Fibroblast of pulmonary artery (primary cell): ENCODE measurements at places on chromosomes 7 and 10.

- DNase-seq: no peak
Measured at GRCh38 chr7:55534916-55535590, 37.2 kb downstream of the VOPP1 start.

GRCh38 chr10:96670786-96671185 lies 49.5 kb downstream of the PIK3AP1 start:
- no peak for DNase-seq

GRCh38 chr7:148835854-148836253 lies 48.2 kb downstream of the EZH2 start:
- no peak for DNase-seq

GRCh38 chr10:82251222-82251906 lies 376.4 kb downstream of the NRG3 start:
- no peak for DNase-seq

DNA sequence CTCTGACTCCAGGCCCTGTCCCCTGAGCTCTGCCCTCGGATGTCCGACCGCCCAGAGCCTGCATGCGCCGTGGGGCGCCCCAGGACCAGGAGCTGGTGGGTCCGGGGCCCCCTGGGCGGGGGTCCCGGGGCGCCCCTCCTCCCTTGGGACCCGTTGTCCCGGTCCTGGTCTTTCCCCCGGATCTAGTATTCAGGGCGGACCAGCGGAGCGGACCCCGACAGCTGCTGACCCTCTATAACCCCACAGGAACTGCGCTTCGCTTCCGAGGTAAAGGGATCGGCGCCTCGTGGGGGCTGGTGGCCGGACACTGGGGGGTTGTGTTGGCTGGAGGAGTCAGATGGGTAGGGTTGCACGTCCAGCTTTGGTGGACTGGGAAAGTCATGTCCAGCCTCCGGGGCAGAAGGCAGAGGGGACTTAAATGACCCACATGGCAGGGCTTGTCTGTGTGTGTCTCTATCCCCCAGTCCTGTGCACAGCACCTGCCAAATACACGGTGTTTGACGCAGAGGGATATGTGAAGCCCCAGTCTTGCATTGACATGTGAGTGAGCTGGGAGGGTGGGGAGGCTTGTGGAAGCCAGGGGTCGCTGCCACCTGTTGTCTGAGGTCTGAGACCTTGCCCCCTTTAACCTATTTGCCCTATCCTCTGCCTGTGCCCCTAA lies 520 bp downstream of the MOSPD3 start:
- no peak for DNase-seq

GRCh38 chr10:126876456-126876855 lies 28.8 kb upstream of the DOCK1 start:
- DNase-seq: no peak

DNA sequence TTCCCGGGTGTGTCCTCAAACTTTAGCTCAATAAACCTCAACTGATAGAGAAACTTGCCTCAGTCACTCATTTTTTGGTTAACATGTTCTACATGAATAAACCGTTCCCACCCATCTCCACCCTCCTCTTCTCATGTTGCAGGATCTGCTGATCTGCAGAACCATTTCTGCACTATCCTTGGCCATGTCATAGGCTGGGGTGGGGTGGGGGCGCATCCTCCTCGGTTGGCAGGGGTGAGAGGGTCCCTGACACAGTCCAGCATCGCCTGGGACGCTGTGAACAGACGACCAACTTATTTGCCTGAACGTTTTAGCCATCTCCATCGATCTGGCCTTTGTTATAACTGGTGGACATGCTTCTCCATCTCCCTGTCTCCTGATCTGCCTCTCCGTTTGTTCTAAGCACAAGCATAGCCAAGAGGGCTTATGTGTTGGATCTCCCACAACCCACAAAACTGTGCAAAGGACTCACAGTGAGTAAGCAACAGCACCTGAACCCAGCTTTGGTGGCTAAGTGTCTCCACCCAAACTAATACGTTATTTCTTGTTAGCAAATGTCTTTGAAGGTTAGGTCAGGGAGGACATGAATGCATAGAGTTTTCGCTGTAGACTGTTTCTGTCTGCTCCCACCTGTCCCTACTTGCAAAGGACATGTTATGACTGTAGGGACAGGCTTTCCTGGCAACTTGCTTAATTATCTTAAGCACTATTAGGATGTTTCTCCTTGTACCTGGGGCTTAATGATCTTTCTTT lies 51.7 kb downstream of the PRKCQ start:
- no peak for DNase-seq

GRCh38 chr10:28254290-28254985 lies 48.4 kb downstream of the MPP7 start:
- DNase-seq: peak; percentile 25

- DNase-seq: peak; percentile 54
Measured at GRCh38 chr7:26500749-26501352, 209.2 kb downstream of the SNX10 start.

DNA sequence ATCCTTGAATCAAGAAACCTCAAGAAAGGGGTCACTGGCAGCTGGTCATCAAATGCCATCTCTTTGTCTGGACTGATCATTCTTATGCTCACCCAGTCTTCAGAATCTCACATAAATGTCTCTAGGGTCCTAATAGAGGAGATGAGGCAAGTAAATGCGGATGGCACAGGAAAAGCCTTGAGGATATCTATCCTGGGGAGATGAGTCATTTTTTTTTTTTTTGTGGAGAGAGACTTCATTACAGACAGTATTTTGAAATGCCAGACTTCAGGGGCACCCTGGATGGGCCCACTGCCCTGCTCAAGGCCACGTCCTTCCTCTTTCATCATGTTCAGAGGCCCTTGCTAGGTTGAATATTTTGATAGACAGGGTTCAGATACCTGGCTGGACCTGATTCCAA lies 19.5 kb upstream of the PLPP4 start:
- DNase-seq: no peak

DNA sequence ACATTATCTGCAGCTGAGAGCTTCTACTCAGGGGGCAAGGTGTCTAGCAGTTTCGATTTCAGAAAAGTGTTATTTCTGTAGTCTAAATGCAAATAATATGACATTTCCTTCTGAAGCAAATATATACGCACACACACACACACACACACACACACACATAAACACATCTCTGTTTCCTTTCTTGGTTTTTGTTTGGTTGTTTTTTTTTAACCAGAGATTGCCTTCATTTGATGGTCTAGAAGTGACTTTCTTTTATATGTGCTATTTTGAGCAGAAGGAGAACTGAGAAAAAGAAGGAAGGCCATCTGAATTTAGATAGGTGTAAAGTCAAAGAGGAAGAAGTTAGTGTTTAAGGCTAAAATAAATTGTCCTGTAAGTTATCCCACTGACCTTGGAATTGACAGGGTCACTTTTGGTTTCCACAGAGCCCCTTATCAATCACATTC lies 142.2 kb downstream of the TRIL start:
- DNase-seq: no peak

- no peak for DNase-seq
Measured at GRCh38 chr10:11504566-11505285, 106.7 kb downstream of the USP6NL start.

DNA sequence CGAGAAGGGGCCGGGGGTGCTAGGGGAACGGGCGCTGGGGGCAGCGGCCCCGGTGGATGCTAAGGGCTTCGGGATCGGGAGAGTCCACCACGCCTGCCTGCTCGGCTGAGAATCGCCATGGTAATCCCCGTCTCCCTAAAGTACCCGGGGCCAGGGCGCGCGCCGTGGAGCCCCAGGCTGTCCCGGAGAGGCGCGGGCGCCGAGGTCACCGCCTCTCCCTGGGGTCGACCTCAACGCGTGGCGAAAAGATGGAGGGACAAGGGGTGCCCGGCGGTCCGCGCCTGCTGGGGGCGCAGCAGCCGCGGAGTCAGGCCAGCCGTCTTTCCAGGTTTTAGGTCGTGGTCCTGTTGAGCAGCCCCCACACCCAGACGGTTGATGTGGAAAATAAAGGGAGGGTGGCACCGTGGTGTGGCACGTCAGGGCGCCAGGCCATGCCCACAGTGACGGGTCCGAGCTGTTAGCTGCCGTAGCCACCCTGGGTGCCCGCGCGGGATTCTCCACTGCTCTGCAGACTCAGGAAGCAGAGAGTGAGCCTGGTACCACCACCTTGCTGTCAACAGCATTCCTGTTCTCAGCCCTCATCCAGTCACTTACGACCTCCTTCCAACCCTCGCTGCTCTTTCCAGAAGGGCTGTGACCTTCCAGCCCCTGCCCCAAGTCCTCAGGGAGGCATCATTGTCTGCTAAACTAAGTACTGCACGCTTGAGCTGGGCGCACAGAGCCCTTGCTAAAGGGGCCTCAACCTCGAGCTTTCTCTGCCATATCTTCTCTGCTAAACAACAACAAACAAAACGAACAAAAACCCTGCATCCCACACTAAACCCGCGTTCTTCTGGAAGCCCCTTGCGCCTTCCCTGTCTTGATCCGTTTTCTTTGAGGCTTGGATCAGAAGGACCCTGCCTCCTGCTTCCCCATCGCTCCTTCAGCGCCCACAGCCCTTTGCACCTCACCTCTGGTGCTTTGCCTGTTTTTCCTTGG lies 666 bp downstream of the SMKR1 start:
- no peak for DNase-seq

DNA sequence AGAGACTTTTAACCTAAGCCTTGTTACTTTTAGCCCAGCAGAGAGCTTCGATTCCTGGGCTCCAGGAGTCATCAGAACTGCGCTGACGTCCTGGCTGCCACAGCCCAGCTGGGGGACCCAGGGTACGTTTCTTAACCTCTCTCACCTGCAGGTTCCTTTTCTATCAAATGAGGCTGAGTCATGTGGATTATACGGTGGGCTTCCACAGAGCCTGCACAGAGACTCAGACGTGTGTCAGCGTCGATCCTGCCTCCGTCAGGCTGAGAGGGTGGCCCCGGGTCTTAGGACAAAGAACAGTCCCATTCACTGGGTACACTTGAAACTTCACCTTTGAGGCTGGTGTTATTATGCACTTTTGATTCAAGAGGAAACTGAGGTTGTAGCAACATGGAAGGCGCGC lies 100.7 kb upstream of the FGFR2 start:
- no peak for DNase-seq

DNA sequence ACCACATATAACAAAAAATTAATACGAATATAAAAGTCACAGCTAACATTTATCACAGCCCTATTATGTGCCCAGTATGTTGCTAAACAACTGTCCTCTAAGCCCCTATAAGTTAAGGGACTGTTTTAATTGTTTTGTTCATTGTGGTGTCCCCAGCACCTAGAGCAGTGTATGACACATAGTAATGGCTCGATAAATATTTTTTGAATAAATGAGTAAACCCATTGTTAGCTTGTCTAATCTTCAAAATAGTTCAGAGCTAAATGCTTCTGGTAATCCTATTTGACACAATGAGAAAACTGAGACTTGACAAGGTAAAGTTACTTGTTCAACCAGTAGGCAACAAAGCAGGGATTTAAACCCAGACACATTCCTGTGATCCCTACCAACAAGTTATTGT lies 78.4 kb upstream of the NEUROD6 start:
- DNase-seq: no peak

DNA sequence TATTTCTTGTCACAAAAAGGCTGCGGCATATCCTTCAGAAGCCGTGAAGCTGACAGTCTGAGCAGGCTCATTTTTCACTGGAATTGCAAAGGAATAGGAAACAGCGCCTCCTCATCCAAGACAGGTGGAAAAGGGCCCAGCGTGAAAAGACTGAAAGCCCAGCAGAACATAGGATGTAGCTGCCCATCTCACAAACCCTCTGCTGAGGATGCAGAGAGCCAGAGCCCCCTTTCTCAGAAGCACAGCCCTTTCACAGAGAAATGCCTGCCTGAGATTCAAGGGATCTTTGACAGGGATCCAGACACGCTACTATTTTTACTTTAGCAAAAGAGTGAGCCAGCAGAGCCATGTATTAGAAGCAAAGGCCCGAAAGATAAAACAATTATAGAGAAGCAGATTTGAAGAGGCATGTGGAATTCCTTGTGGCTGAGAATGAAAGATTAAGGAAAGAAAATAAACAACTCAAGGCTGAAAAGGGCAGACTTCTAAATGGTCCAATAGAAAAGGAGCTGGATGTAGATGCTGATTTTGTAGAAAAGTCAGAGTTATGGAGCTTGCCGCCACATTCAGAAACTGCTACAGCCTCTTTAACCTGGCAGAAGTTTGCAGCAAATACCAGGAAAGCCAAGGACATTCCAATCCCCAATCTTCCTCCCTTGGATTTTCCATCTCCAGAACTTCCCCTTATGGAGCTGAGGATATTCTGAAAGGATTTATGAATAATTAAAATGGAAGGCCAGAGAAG lies 36.9 kb downstream of the GDI2 start:
- DNase-seq: no peak

DNA sequence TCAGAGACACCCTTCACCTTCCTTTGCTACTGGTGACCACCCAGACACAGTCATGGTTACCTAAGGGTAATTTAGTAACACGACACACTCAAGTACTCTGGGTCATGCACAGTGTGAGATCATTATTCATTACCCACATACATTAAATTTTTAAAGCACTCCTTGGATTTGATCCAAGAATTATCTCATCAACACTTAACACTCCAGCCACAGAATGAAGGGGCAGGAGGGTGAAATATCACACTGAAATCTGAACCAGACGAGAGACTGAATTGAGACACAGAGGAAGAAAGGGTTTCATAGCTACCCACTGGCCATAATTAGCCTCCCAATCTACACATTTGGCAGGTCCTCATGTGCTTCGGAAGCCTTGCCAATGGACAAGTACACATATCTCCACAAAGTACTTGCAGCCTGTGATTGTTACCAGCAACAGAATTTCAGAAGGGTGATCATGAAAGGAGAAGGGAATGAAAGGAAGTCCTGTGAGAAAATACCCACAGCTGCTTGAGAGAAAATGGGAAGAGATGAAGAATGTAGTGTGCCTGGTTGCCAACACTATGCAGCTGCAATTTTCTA lies 189.3 kb downstream of the POLR1F start:
- DNase-seq: peak; percentile 17

DNA sequence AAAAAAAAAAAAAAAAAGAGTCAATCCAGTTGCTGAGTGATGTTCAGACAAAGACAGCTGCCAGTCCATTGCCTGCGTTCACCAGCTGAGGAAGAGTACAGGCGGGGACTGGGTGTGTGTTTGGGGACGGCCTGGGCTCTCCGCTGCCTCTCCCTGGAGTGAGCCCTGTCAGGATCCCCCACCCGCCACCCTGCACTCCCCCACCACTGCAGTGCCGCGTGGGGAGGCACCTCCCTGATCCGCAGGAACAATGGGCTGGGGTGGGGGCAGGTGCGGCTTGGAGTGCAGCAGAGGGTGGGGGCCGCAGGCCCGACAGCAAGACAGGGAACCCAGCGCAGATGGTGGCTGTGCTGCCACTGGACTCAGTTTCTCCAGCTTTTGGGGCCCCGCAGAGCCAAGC lies 1.4 kb downstream of the HSPA12A start:
- no peak for DNase-seq

- DNase-seq: peak; percentile 1
Measured at GRCh38 chr10:128625926-128626325, 499.7 kb upstream of the MKI67 start.
